Activated T-helper 1 cell treated with anti-CD3 and anti-CD28 coated beads, Interleukin-2, amount 50 U/mL, for 16 hours (primary cell): ENCODE measurements at places on chromosomes 1 and 21.
A peak's percentile ranks its signal among the peaks of the same experiment; 100 is the strongest.

GRCh38 chr1:226877669-226878068, 7.3 kb downstream of the PSEN2 start:
- no peak for DNase-seq

DNA sequence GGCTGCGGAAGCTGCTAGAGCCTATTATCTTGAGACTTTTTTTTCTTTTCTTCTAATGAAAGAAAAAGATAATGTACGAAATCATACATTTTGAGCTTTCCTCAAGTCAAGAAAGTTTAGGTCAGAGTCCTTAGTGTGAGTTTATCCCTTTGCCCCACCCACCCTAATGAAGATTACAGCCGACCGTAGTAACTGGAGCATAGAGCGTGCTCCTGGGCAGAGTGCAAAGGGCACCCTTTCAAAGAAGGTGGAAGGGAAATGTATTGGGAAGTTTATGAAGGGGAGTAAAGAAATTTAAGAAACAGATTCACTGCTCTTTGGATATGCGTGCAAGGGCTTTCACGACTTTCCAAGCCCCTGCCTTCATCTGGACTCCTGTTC, 17.2 kb downstream of the GNG12 start:
- no peak for DNase-seq

DNA sequence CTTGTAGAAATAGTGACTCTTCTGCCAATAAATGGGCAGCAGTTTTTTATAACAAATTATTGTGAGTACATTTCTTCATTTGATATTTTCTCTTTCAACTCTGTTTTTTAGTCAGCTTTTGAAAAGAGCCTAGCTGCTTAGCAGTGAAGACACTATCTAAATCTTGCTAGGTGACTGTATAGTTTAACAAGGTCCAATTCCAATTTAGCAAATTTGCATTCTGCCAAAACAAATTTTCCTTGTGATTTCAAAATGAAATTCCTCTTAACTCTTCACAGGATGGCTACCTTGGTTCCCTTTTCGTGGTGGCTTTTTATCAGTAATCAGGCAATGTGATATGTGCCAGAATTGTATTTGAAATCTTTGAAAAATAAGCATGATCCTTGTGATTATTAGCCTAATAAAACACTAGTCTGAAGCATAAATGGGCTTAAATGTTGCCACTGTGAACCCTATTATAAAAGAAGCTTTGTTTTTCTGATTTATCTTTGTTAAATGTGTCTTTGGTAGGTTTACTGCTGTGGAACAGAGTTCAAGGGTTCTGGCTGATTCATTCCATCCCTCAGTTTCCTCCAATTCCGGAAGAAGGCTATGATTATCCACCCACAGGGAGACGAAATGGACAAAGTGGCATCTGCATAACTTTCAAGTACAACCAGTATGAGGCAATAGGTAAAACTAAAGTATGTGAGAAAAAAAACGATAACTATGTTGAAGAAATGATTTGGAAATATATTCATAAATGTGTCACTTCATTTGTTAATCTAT, 12.2 kb downstream of the DNASE2B start:
- no peak for DNase-seq

DNA sequence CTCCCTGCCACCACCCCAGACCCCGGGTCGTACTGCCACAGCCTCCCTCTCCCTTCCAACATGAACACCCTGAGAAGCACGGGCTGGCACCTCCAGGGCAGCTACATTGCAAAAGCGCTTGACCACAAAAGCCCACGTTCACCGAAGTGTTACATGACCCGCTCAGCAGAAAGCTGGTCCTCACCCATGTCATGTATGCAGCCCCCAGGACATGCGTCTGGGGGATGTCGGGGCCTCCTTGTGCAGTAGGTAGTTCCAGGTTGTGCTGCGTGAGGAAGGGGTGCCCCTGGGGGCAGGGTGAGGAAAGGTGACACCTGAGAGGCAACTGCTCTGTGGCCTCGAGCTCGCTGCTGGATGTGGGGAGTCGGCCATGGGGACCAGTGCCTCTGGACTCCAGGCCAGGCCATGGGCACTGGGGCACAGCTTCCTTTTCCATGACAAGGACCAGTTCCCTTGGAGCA, 102.0 kb upstream of the C1orf174 start:
- no peak for DNase-seq

DNA sequence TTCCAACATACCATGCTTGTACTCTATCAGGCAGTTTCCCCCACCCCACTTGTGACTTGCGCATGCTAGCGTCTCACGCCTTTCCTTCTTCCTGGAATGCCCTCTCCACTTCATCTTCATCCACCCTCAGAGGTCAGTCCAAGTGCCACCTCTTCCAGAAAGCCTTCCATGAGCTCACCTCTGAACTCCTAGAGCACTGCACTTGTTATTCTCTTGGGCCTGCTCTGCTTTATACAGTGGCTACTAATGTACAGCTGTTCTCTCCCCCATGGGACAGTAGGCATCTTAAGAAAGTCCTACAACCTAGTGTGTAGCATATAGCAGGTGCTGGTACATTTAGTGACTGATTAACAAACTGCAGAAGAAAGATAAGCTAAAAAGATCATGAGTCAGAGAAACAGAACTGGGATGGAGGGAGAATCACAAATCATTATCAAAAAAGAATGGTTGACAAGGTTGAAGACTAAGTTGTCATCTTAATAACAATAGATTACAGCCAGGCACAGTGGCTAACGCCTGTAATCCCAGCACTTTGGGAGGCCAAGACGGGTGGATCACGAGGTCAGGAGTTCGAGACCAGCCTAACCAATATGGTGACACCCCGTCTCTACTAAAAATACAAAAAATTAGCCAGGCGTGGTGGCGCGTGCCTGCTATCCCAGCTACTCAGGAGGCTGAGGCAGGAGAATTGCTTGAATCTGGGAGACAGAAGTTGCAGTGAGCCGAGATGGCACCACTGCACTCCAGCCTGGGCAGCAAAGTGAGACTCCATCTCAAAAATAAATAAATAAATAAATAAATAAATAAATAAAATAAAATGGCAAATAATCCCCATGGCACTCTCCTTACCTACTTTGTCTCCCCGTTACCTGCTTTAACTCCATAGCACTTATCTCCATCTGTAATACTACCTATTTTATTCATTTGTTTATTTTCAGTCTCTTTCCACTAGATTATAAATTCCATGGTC, 16.3 kb upstream of the TSPAN1 start:
- DNase-seq: no peak

GRCh38 chr21:44955141-44955797, 15.4 kb downstream of the SLX9 start:
- DNase-seq: no peak

DNA sequence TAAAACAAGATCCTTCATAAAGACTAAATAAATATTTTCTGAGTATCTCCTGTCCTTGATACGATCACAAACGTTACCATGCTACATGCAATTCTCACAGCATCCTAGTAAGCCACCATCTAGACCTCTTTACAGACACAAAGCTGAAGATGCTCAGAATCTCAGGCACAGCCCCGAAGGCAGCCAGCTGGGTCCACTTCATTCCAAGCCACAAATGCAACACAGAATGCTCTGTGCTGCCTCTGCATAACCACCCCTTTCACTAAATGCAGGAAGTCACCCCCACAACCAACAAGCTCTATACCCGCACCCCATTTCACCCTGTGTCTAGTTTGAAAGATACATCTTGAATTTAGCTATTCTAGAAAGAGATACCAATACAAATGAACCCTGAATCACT, 12.9 kb downstream of the RCAN1 start:
- DNase-seq: no peak

DNA sequence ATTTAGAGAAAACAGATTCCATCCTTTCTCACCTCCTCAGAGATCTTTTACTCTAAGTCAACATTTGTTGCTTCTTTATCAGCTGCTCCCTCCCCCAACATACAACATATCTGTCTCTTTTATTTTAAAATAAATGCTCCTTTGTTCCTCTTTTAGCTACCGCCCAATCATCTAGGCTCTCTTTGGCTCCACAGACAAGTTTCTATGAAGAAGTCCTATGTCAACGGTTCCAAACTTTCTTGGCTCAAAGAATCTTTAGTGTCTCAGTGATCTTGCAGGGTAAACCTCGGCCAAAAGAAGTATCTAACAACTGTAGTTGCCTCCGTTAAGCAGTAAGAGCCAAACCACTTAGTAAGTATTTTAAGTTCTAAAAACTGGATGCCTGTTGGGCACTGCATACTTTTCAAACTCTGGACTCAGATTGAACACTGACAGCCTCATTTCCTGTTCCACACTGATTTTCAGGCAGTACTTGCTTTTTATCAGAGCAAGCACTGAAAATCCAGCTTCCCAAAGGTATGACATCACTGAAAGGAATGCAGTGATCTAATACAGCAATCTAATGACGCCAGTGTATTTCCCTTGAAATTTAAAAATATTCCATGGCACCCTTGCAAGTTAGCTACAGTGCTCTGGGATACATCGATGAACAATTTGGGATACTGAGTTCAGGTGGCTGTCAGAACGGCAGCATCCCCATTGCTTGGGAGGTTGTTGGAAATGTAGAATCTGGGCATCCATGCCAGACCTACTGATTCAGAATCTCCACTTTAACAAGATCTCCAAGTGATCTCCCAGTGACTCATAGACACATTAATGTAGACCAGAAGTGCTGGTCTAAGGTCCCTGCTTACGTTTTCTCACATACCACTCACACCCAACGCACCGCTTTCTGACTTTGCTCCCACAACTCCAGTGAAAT, 26.8 kb downstream of the EGLN1 start:
- no peak for DNase-seq

- no peak for DNase-seq
Observed at GRCh38 chr1:172117800-172118199, 276.5 kb downstream of the DNM3 start.

- DNase-seq: no peak
Observed at GRCh38 chr1:184457500-184457899, 70.7 kb downstream of the C1orf21 start.

- DNase-seq: no peak
Observed at GRCh38 chr1:78787544-78787943, 137.9 kb downstream of the IFI44 start.

- no peak for DNase-seq
Observed at GRCh38 chr1:49971088-49971487, 52.7 kb downstream of the AGBL4 start.

GRCh38 chr1:43445606-43446387, 7.9 kb downstream of the HYI start:
- DNase-seq: no peak

- no peak for DNase-seq
Observed at GRCh38 chr1:67148516-67149178, 13.9 kb upstream of the C1orf141 start.

DNA sequence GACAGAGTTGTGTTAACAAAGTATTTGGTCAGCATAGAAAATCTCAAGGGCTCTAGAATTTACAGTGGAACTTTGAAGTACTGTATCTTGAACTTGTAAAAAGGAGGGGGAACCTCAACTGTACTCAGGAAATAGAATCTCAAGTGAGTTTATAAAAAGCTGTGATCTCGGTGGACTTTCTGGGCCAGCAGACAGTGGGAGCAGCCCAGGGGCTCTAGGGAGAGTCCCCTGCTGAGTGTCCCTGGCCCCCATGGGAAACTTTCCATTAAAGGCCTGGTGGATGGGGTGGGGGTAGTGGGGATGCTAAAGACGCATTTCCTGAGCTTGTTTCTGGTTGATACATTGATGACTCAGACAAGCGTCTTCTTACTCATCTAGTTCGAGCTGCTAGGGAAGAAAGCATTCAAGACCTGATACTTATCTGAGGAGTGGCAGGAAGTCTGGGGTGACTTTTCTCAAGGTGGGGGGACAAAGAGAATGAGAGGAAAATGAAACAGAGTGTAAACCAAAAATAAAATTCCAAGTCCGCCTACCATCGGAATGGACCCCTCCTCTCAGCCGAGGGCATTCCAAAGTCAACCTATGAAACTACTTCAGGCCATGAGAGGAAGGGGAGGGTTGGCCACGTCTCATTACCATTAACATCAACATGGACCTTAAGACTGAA, 65.5 kb downstream of the NID1 start:
- DNase-seq: peak; percentile 56

DNA sequence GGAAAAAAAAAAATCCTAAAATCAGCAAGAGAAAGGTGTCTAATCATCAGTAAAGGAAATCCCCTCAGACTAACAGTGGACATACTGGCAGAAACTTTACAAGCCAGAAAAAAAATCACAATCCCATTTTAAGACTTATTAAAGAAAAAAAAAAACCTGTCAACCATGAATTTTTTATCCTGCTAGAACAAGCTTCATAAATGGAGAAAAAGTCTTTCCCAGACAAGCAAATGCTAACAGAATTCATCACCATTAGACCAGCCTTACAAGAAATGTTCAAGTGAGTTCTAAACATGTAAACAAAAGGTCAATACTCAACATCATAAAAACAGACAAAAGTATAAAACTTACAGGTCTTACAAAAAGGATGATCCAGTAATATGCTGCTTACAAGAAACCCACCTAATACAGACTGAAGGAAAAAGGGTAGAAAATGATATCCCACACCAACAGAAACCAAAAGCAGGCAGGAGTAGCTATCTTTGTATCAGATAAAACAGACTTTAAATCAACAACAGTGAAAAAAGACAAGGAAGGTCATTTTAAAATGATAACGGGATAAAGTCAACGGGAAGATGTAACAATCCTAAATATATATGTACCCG, 129.6 kb downstream of the EVI5 start:
- DNase-seq: no peak

DNA sequence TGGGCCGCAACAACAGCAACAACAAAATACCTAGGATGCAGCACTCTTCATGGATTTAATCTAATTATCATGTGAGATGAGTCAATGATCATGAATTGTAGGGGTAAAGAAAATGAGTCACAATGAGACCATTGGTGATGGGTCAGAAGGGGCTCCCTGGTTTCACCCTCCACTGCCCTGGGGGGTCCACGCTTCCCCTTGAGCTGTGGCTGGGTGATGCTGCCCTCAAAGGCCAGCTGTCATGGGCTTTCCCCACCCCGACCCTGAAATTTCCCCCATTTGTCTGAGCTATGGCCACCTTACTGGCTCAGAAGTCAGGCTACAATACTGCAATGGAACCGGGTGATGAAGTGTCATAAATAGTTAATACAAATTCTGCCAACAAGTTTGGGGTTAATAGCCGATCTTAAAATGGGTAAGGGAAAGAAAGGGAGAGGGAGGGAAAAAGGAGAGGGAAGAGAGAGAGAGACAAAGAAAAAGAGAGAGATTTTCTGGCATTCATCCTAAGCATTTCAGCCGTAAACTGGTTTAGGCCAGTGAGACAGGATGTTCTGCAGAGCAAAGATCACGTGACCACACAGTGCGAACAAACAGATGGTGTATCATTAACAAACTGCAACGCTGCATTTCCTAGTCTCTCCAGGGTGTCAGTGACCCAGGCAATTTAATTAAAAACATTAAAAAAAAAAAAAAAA, 143.4 kb upstream of the ERRFI1 start:
- DNase-seq: no peak

DNA sequence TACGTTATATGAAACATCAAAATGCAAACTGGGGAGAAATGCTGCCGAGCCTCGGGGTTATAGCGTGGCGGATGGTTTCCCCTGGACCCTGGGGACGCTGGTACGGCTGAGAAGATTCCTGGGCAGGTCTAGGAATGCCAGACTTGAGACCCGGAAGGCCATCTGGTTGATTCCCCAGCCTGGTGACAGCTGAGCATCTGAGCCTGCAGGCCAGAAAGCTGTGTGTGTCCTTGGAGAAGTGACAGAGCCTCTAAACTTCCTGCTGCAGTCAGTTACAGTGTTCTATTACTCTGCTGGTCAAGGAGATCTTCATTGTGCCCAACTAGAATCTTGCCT, 2.3 kb downstream of the VASH2 start:
- DNase-seq: no peak

- DNase-seq: no peak
Observed at GRCh38 chr1:189769448-189769847, 708.2 kb downstream of the BRINP3 start.
